Chondrocyte (in vitro differentiated cells): ENCODE measurements at places on chromosomes 5 and 9.
A peak's percentile ranks its signal among the peaks of the same experiment; 100 is the strongest.

DNA sequence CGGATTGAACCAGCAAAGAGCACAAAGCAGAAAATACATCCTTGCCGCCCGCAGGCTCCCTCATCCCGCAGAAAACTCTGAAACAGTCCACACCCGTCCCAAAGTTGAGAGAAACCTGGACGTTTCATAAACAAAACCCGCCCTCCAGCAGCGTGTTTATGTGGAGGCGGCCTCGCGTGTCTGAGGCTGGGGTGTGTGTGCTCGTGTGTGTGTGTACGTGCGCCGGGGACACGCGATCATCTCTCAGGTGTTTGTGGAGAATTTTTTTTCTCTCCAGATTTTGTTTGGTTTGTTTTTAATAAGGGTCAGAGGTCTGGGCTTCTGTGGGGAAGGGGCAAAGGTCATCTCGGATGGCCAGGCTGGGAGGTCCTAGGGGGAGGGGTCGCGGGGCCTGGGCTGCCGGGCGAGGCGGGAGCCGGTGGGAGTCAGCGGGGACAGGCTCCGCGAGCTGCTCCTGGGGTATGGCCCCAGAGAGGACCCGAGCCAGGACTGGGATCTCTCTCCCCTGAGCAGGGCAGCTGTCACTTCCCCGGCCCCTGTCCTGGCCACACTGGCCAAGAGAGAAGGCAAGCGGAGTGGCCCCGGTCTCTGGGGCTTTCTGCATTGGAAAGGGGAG lies 206.4 kb downstream of the C9orf50 start:
- H3K4me1 ChIP-seq = peaks cover 24% of the 10 kb centered on the region
- peak overlapping the region; percentile 72 for H3K4me3 ChIP-seq
- peak overlapping the region; percentile 98 for H3K27ac ChIP-seq
- peaks cover 2% of the 10 kb centered on the region for H3K36me3 ChIP-seq
- H3K27me3 ChIP-seq = no peaks in the 10 kb centered on the region

DNA sequence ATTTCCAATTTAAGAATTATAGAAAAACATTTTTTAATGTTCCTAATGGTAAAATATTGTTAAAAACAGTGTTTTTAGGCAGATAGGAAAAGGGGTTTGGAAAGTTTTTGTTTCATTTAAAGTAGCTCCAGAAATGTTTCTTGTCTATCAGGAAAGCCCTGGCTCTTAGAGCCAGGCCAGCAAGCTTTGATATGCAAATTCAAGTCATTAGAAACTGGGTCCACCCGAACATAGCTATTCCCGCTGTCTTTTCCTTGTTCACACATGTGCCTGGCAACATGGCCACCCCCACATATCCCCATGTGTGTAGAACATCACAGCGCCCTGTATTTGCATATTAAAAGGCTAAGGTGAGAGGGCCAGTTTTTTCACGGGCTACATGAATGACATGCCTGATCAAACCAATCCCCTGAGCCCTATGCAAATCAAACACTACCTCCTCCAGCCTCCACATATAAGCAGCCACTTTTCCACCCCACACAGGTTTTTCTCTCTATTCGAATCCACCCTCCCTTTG lies 925.3 kb upstream of the CDH10 start:
- H3K36me3 ChIP-seq = no peaks in the 10 kb centered on the region
- H3K4me3 ChIP-seq = no peak overlapping the region
- no peaks in the 10 kb centered on the region for H3K27me3 ChIP-seq
- H3K27ac ChIP-seq = no peak overlapping the region
- no peak for DNase-seq

DNA sequence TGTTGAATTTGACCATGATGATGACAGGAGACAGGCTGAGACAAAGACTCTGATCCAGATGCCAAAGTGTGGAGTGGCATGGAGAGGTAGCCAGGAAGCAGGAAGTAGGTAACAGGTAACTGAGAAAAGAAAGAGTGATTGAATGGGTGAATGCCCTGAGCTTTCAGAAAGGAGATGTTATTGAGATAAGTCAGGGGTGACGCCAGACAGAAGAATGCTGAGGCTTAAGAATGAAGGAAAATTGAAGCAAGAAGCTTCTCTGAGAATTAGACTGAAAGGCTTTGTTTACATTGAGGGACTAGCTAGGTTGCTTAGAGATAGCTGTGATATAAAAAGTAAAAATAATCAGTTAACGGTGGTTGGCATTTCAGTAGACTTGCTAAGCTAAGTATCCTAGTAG lies 165.7 kb downstream of the PSAT1 start:
- H3K27ac ChIP-seq = no peak overlapping the region
- no peaks in the 10 kb centered on the region for H3K4me1 ChIP-seq

- no peaks in the 10 kb centered on the region for H3K27me3 ChIP-seq
- H3K4me1 ChIP-seq = peaks cover 56% of the 10 kb centered on the region
- peaks cover 20% of the 10 kb centered on the region for H3K36me3 ChIP-seq
- DNase-seq = no peak
- no peak overlapping the region for H3K4me3 ChIP-seq
- peak overlapping the region; percentile 97 for H3K27ac ChIP-seq
Measured at GRCh38 chr5:140549237-140550144, 2.0 kb downstream of the EIF4EBP3 start.

- peaks cover 4% of the 10 kb centered on the region for H3K36me3 ChIP-seq
- no peaks in the 10 kb centered on the region for H3K27me3 ChIP-seq
- no peak overlapping the region for H3K27ac ChIP-seq
- no peak for DNase-seq
- H3K4me1 ChIP-seq = peaks cover 35% of the 10 kb centered on the region
- no peak overlapping the region for H3K4me3 ChIP-seq
Measured at GRCh38 chr9:99031994-99032393, 72.9 kb upstream of the TGFBR1 start.

DNA sequence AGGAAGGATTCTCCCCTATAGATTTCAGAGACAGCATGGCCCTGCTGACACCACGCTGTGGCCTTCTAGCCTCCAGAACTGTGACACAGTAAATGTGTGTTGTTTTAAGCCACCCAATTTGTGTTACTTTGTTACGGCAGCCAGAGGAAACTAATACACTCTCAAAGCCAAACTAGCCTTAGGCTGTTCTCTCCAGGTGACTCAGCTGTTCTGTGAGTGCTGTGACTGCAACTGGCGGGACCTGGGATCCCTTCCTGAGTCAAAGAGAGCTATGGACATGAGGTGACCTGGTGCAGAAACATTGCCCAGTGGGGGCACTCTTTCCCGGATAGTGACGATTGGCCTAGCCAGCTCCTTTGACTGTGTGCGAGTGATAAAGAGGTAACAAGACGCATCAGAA lies 14.0 kb upstream of the MLANA start:
- no peak for DNase-seq
- H3K27me3 ChIP-seq = no peaks in the 10 kb centered on the region
- H3K4me1 ChIP-seq = no peaks in the 10 kb centered on the region

- no peaks in the 10 kb centered on the region for H3K4me1 ChIP-seq
- no peak overlapping the region for H3K27ac ChIP-seq
- no peaks in the 10 kb centered on the region for H3K36me3 ChIP-seq
- DNase-seq = no peak
- H3K27me3 ChIP-seq = no peaks in the 10 kb centered on the region
- H3K4me3 ChIP-seq = no peak overlapping the region
Measured at GRCh38 chr5:3639175-3639574, 43.5 kb downstream of the IRX1 start.

DNA sequence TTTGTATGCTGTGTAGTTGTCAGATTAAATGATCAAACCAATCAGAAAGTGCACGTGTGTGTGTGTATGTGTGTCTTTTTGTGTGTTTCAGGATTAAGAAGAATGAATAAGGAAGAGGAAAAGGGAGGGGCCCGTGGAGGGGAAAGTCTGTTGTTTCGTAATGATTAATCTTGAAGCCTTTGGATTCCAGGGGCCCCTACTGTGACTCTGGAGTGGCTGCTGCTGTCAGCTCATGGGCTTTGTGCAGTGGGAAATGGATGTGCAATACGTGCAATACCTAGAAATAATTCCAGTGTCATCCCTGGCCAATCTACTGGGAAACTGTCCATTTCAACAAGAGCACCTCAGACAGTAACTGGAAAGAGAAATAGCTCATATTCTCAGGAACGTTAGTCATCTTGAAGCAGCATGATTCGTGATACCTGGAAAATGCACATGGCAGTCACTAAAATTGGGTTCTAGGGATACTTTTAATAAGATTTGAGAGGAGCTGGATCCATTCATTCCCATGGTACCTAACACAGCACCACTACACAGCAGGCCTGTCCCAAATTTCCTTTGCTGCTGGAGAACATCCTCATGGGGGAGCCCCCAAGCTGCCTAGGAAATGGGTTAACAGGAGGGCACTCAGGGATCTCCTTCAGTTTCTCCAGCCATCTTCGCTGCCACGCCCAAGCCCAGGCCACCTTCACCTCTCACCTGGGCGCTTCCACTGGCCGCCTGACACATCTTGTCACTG lies 186.3 kb downstream of the NR3C1 start:
- no peak for DNase-seq
- H3K36me3 ChIP-seq = peaks cover 10% of the 10 kb centered on the region
- no peaks in the 10 kb centered on the region for H3K27me3 ChIP-seq
- no peak overlapping the region for H3K4me3 ChIP-seq
- peaks cover 16% of the 10 kb centered on the region for H3K4me1 ChIP-seq

DNA sequence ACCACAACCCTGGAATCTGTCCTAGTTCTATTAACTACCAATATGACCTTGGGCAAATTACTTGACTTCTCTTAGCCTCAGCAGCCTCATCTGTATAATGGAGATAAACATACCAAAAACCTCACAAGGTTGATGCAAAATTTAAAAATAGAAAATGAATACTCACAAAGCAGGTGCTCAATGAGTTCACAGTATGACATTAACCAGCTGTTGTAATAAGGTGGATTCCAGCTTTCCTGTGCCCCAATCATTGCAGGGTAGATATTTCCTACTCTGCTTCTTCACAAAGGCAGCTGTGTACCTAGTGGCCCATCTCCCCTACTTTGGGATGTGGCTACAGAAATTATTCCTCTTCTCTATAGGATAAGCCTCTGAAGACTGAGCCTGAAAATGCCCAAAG lies 8.8 kb downstream of the HTR4 start:
- no peak for DNase-seq
- H3K4me3 ChIP-seq = no peak overlapping the region
- H3K4me1 ChIP-seq = no peaks in the 10 kb centered on the region
- peaks cover 28% of the 10 kb centered on the region for H3K27me3 ChIP-seq
- H3K27ac ChIP-seq = no peak overlapping the region

DNA sequence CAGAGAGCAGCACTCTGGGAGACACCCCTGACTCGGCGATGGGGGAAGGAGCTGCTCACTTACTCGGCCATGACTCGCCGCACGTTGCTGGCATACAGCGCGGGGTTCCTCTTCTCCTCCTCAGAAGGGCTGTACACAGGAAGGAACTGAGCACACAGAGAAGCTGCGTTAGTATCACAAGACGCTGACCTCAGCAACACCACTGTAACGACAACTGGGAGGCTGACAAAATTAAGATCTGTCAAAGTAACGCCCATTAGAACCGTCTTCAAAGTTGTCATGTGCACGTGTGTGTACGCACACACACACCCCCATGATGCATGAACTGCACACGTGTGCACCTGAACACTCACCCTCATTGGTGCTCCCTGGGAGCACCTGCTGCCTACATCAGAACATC lies 32.1 kb upstream of the SLC6A3 start:
- H3K27ac ChIP-seq = no peak overlapping the region
- H3K27me3 ChIP-seq = no peaks in the 10 kb centered on the region
- H3K4me3 ChIP-seq = no peak overlapping the region
- no peaks in the 10 kb centered on the region for H3K4me1 ChIP-seq
- no peak for DNase-seq
